ENCODE measurements at places on chromosomes 3 and 15.

GRCh38 chr3:111728566-111728935, 130.5 kb upstream of the PHLDB2 start:
- DNase-seq: no peak

DNA sequence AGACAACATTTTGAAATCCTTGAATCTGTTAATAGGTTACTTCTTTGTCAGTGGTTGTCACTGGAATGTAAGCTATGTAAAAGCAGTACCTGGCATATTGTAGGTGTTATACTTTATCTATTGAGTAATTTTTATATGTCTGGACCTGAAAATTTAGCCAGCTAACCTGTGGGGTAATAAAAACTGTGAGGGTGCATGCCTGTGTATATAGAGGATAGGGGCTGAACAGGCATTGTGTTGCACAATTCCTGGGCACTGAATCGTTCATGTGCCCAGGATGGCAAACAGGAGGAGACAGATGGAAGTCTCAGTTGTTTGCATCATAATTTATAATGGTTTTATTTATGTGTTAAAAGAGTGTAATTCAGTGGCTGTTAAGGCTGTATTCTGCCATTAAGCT, 67.1 kb downstream of the ARMC8 start:
- DNase-seq: no peak

DNA sequence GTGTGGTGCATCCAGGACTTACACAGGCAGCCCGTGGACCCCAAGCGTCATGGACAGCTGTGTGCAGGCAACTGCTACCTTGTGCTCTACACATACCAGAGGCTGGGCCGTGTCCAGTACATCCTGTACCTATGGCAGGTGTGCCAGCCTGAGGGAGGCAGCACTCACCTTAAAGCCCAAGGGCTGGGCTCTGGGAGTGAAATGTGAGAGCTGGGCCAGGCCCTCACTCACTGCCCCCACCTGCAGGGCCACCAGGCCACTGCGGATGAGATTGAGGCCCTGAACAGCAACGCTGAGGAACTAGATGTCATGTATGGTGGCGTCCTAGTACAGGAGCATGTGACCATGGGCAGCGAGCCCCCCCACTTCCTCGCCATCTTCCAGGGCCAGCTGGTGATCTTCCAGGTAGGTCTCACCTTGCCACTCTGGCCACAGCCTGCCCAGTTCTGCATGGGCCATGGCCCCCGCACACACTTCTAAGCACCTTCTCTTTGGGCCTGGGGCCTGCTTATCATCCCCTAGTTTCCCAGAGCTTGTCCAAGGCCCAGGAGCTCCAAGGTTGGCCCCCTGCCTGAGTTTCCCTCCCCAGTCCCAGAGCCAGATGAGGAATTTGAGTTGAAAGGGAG, 11.0 kb downstream of the VILL start:
- DNase-seq: no peak

DNA sequence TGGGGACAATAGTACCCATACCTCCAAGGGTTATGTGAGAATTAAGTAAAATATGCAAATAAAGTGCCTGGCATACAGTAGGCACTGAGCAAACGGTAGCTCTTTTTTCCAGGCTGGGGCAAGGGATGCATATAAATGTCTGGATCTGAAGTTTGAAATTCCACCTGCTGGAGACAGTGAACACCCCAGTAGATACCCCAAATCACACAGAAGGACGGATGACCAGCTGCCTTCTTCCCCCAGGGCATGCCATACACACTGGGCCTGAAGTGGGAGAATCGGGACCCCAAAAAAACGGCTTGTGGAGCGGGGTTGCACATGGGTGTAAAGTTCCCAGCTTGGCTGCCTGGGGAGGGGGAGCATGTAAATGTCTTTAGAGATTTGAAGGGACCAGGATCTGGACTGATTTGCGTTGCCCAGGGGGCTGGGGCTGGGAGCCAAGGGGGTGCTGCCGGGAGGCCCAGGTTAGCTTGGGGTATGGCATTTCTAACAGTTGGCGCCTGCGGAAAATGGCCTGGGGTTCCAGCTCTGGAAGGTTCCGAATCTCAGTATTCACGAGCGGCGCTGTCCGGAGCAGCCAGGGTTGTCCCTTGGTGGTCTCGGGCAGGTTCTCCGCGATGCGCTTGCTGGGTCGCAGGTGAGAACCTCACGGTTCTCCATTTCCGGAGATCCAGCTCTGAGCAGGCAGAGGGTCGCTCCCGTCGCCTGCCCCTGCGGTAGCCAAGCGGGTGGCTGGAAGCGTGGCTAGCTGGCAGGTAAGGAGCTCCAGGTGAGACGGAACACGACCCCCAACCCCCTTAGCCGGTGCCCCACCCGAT, 42.6 kb upstream of the POLG start:
- no peak for DNase-seq

DNA sequence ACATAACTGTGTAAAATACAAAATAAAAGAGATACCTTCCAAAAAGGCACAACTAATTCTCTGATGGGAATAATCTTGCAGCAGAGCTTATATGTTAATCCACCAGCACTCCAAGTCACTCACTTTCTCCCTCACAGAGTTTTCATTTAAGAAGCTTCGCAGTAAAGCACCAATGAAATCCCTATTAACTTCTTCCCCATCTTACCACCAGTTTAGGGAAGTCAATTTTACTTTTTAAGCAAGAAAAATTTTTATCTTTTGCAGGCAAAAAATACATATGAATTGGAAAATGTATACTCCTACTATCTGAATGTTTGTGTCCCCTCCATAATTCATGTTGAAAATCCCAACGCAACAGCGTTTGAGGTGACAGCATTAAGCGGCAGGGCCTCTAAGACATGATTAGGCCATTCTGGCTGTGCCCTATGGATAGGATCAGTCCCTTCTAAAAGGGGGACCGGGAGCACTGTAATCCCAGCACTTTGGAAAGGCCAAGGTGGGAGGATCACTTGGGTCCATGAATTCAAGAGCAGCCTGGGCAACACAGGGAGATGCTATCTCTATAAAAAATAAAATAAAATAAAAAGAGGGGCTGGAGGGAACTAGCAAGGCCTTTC, 435.8 kb downstream of the SHQ1 start:
- DNase-seq: no peak

GRCh38 chr3:57949785-57950615, 58.2 kb upstream of the FLNB start:
- DNase-seq: no peak

DNA sequence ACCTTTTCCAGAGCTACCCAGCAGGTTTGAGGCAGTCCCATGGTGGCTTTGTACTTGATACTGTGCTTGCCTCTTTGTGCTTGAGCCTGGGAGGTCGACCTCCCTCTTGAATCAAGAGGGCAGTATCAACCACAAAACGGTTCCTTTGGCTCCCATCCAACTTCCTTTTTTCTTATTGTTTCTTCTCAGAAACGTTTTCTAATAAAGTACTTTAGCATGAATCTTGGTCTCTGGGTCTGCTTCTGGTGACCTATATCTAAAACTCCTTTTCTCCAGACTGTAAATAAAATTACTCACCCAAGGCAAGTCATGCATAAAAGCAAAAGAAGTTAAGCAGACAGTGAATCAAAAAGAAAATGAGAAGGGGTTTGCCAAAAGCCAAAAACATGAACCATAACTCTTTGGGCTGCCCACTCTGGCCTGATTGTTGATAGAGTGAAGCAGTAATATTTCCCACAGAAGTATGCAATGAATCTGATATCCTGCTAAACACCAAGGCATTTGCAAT, 112.2 kb upstream of the SLC4A7 start:
- DNase-seq: no peak

- no peak for DNase-seq
These were observed 61.4 kb upstream of the IMPG2 start for GRCh38 chr3:101381809-101382208.

GRCh38 chr3:119933207-119933606, 151.3 kb downstream of the NR1I2 start:
- DNase-seq: no peak
